ENCODE measurements at places on chromosomes 12 and 14.

DNA sequence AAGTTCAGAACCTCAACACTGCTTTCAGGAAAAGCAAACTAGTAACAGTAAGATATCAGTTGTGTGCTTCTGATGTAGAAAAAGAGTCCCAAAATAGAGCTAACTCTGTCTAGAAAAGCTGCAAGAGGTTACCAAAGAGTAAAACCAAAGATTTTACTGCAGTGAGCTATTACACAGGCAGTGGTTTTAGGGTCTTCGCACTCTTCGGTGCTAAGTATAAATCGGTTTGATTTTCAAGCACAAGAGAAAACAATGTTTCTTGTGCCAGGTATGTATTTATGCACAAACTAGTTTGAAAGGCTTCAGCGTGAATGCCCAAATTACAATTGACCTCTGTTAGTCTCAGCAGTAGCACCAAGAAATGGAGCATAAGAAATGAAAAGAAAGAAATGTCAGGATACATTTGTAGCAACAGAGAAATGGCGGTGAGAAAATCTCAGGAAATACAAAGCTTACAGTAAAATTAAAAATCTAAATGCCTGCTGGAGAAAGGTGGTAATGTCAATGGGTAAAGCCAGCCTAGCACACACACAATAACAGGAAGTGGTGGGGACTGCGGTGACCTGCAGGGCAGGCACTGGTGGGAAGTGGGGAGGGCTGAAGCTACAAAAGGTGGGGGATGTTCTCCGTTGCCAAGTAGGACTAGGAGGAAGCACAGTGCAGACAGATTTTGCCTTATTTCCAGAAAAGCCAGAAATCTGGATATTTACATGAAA, 18.0 kb upstream of the DYRK2 start:
- DNase-seq: no peak

GRCh38 chr12:123071857-123072256, 79.0 kb downstream of the PITPNM2 start:
- DNase-seq: peak; percentile 52

GRCh38 chr12:89566615-89567014, 40.8 kb upstream of the POC1B start:
- no peak for DNase-seq

- no peak for DNase-seq
Observed at GRCh38 chr14:80845856-80846255, 95.7 kb downstream of the CEP128 start.

DNA sequence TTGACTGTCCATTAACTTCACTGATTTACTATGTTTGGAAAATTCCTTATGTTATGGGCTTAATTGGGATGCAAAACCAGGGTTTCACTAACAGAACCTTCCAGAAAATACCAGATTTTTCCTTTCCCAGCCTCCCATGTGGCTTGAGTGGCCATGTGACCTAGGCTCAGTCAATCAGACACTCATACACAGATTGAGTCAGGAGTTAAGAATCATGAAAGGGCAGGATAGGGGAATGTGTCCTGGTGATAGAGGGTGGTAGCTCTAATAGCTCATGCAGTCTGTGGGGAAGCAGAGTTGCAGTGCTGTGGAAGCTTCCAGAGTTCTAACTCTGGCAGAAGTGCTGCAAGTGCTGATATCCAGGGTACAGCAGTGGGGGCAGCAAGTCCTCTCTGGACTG, 134.1 kb upstream of the IFNG-AS1 start:
- DNase-seq: no peak

- DNase-seq: no peak
Observed at GRCh38 chr14:95424529-95424928, 91.9 kb downstream of the SYNE3 start.

DNA sequence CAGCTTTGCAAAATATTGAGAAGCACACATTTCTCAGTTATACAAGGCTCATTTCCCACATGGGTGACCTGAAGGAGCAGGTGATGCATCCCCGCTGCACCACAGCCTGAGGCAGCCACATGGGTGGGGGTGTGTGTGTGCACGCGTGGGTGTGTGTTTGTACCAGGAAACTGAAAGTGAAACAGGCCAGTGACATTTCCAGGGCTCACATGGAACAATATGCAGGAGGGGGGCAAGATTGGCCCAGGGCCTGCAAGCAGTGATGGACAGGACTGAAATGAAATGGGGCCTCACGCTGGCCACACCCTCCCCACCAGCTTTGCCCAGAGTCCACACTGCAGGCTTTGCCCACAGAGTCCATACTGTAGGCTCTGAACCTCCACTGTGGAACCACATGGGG, 154.2 kb upstream of the PARP11 start:
- no peak for DNase-seq

DNA sequence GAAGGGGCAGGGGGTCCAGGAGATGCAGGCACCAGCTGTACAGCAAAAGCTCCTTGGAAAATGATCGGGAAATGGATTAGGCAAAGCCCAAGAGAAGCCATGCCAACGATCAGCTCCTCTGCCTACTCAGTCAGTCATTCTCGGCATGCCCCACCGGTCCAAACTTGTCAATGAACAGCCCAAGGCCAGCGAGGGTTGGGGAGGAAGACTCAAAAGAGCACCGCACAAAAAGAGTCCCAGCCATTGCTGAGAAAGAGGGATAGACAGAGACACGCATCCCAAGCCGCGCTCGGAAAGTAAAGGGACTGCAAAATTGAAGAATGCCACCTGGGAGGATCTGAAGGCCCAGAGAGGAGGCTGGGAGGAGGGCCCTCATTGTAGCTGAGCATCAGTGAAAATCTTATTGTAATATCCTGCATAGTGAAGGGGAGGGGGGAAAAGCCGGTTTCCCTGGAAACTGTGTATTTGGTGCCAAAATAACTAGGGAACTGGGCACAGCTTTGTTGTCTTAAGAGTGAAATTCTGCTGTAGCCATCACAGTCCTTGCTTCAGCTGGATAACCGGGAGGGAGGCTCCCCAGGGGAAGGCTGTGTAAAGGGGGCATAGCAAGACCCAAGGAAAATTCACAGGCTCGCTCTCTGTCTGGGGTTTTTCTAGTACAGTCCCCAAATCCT, 4.7 kb downstream of the KDM2B start:
- no peak for DNase-seq

DNA sequence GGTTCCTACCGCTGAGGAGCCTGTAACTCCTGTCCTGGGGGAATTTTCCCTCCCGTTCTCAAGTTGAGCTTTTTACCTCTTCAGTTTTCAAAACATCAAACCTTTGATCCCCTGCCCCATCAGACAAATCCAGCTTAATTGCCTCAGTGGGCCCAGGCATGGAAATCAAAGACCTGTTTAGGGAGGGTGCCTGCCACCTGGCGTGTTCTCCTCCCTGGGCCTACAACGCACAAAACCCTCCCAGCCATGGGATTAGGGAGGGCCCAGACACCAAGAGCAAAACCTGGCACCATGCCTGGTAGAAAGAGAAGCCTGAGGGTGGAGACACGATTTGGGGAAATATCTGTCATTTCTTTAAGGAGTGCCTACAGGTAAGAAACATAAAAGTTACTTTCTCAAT, 672.9 kb downstream of the BCL11B start:
- DNase-seq: no peak

DNA sequence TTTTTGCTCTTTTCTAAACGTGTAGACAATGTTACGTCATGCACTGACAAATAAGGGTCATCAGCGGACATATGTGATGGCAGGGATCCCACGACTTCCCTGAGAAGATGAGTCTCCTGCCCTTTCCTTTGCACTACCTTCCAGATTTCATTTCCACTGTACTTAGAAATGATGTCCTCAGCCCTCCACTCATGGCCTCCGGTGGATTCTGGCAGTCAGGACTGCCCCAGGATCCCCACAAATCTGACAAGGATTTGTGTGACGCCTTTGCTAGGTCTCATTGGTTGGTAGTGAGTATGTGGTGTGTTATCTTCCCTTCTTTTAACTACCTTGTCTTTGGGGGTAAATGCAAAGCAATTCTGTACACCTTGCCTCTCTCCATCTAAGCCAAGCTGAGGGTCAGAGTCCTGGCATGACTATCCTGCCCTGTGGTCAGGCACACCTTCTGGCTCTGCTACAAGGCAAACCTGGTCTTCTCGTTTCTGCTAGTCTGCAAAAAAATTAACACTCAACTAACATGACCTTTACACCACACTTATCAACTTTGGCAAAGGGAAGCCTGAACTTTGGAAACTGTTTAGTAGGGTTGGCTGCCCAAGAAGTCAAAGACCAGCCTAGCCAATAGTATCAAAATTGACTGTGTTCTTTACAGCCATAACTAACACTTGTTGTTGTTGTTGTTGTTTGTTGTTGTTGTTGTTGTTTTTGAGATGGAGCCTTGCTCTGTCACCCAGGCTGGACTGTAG, 17.3 kb upstream of the DHRS4 start:
- DNase-seq: no peak

GRCh38 chr12:108630481-108631207, 3.0 kb downstream of the SELPLG start:
- DNase-seq: no peak

DNA sequence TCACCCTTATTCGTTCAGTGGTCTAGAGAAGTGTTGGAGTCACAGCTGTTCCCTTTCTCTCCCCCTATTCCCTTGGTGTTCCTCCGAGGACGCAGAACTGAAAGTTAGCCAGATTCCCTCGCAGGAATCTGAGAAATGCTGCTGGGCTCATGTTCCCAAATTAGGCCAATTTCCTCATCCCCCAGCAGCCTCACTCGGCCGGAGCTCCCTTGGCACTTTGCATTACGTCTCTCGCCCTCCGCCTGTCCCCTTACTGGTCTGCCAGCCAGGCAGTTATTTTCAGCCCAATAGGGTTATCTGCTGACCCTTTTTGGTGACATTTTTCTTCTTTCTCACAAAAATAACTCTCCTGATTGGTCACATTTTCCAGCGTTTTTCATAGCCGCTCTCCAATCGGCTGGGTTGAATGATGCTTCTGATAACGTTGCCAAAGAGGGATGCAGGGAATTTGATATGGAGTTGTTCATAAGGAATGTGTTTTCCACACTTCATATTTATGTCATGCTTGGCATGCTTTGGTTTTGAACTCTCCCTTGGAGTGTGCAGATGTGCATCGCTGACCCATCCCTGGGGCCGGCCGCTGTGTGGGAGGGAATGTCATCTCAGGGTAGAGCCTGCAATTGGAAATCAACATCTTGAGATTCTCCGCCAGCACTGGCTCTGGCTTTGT, 9.9 kb downstream of the IFT43 start:
- DNase-seq: no peak

DNA sequence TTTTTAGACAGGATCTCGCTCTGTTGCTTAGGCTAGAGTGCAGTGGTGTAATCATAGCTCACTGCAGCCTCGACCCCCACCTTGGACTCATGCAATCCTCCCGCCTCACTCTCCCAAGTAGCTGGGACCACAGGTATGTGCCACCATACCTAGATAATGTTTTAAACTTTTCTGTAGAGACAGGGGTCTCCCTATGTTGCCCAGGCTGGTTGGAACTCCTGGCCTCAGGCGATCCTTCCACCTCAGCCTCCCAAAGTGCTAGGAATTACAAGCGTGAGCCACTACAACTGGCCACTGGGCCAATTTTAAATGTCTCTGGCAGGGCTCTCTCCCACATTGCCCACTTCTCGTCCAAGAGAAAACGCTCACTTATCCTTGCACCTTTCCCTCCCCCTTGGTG, 66.5 kb upstream of the DACT1 start:
- no peak for DNase-seq

DNA sequence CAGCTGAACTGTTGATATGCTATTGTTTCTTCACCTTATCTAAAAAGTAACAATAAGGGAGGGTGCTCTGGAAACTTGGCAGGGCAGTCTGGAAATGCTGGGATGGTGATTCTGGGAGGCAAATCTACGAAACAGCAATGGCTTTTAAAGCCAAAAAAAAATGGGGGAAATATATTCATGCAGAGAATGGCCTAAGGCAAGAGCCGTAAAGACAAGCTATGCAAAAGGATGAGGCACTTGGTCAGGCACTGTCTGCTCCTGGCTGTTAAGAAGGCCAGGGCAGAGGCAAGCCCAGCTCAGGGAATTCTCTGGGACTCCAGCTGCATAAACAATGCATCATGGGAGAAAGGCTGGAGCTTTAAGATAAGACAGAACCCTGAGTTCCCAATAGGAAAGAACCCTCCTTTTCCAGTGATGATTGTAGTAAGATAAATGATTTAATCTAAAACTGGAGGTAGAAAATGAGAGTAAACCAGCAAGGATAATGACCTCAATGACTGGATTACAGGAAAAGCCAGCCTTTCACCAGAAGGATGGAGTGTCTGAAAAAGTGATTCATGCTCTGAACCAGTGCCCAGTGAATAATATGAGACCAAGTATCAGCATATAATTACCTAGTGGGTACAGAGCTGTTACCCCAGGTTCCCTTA, 46.0 kb downstream of the ITPR2 start:
- no peak for DNase-seq

GRCh38 chr14:70707138-70708038, 65.7 kb downstream of the TTC9 start:
- DNase-seq: no peak

- no peak for DNase-seq
Observed at GRCh38 chr14:105073720-105074600, 8.7 kb upstream of the GPR132 start.

DNA sequence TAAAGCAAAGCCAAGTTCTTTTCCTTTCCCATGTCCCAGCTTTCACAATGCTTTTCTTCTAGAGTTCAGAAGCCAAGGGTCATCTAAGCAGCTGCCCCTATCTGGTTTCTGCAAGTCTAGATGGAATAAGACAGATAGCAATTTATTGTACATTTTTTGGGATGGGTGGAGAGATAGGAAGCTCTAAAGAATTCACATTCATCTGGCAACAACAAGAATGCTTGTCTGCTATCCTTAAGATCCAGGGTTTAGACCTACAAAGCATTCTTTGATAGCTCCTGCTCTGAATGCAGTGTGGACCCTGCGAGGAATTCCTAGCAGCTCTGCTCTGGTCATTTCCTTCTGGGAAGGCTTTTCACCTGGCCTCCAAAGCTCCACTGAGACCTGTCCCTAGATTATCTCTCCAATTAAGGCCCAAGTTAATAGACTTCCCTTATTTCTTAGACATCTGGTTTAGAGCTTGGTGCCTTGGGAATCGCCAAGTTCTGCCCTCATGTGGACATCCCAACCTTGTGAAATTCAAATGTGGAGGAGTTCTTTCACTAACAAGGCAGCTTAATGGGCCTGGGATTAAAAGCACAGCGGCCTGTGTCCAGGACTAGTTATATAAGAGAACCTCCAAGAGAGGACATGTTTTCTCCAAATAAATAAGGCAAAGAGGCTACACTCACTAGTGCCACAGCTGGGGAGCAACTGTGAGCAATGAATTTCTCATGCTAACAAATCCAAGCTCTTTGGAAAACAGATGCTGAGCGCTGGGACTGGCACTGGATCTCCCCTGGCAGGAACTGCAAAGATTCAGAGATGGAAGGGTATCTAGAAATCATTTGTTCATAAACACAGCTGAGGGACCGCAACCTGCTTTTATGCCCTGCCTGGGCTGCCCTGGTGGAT, 384.5 kb upstream of the DDHD1 start:
- DNase-seq: peak; percentile 13

- DNase-seq: no peak
Observed at GRCh38 chr12:111451232-111451631, 45.5 kb downstream of the SH2B3 start.

Data from G401 (cell line).